ENCODE measurements at places on chromosomes 4 and X.

GRCh38 chr4:158020734-158021346, 152.0 kb downstream of the GASK1B start:
- no peak overlapping the region for H3K27ac ChIP-seq
- H3K36me3 ChIP-seq: no peaks in the 10 kb centered on the region
- no peaks in the 10 kb centered on the region for H3K4me1 ChIP-seq
- no peak for DNase-seq

- H3K27me3 ChIP-seq: no peaks in the 10 kb centered on the region
- H3K4me3 ChIP-seq: no peak overlapping the region
- H3K27ac ChIP-seq: no peak overlapping the region
- DNase-seq: no peak
- H3K4me1 ChIP-seq: no peaks in the 10 kb centered on the region
- peaks cover 55% of the 10 kb centered on the region for H3K36me3 ChIP-seq
Observed at GRCh38 chr4:87109945-87110344, 110.5 kb downstream of the KLHL8 start.

DNA sequence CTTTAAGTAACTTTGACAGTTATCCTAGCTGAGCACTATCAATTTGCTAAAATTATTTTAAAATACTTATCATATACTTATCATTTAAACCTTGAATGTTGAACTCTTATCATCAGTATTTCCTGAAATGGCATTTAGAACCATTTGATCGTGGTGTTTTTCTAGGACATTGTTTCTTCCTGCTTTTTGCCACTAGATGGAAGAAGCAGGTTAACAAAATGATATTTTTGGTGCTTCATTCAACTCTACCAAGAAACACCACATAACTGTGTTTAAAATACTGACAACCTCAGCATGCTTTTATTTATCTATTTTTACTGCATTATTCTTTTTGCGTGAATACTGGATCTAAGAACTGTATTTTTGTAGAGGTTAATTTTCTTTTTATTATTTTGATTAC, 44.6 kb downstream of the C4orf33 start:
- no peaks in the 10 kb centered on the region for H3K4me1 ChIP-seq
- H3K27ac ChIP-seq: no peak overlapping the region
- DNase-seq: no peak
- H3K36me3 ChIP-seq: no peaks in the 10 kb centered on the region
- no peaks in the 10 kb centered on the region for H3K27me3 ChIP-seq

GRCh38 chr4:21893136-21893535, 55.4 kb downstream of the KCNIP4 start:
- H3K4me1 ChIP-seq: no peaks in the 10 kb centered on the region
- no peak for DNase-seq
- H3K4me3 ChIP-seq: no peak overlapping the region
- no peak overlapping the region for H3K27ac ChIP-seq

Measured in thymus (tissue), 14 donors.